Naive B cell (primary cell): ENCODE measurements at places on chromosomes 1 and 21. TPM values are rescaled to one million over a fixed set of nuclear protein-coding genes. Genes with fewer than 3 reads are reported as not detected.

The TMEM234 gene
- polyA plus RNA-seq, result not detected

The HHAT gene
- 2.6 TPM for polyA plus RNA-seq

The TMEM39B gene
- 6.6 TPM for polyA plus RNA-seq

The PPP1R12B gene
- 2.3 TPM for polyA plus RNA-seq
